ENCODE measurements at places on chromosomes 6 and 20.
A peak's percentile ranks its signal among the peaks of the same experiment; 100 is the strongest.

DNA sequence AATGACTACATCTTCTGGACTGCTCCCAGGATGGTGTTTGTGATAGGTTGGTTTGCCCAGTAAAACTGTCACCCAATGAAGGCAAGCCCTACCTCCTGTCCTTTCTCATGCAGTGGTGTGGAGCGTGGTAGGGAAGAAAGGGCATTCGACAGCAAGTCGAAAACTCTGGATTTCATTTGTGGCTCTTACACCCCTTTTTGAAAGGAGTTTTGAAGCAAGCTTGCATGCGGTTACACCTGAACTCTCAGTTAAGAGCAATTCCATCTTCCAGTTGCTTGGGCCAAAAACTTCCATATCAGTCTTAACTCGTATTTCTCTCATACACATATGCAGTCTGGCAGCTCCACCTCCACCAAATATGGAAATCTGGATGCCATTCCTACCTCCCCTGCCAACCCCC lies 19.7 kb upstream of the SLC22A2 start:
- no peak for DNase-seq

GRCh38 chr20:35731469-35731788 lies 10.6 kb downstream of the RBM39 start:
- DNase-seq: no peak

- no peak for DNase-seq
Measured at GRCh38 chr6:89527634-89528033, 94.7 kb downstream of the ANKRD6 start.

- DNase-seq: no peak
Measured at GRCh38 chr6:7730784-7731227, 4.9 kb downstream of the BMP6 start.

GRCh38 chr6:162151021-162151665 lies 576.4 kb downstream of the PRKN start:
- no peak for DNase-seq

- no peak for DNase-seq
Measured at GRCh38 chr20:13017235-13017634, 8.5 kb downstream of the SPTLC3 start.

GRCh38 chr20:51525241-51526105 lies 17.0 kb downstream of the NFATC2 start:
- peak; percentile 36 for DNase-seq

- DNase-seq: no peak
Measured at GRCh38 chr6:68615938-68616337, 19.1 kb upstream of the ADGRB3 start.

DNA sequence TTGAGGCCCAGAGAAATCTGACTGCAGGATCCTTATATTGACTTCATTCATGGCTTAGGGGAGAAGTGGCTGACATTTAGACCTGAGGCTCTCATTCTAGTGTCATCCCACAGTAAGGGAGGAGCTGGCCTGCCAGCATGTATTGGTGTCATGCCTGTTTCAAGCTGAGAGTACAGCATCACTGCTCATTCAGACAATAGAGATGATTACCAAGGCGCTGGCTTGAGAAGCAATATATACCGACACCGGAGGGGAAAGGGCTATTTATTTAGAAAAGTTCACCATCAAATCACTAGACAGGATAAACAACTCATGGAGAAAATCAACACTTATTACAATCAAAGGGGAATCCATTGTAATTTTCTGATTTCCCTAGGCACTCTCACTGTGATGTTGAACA lies 84.4 kb upstream of the HDAC2 start:
- no peak for DNase-seq

DNA sequence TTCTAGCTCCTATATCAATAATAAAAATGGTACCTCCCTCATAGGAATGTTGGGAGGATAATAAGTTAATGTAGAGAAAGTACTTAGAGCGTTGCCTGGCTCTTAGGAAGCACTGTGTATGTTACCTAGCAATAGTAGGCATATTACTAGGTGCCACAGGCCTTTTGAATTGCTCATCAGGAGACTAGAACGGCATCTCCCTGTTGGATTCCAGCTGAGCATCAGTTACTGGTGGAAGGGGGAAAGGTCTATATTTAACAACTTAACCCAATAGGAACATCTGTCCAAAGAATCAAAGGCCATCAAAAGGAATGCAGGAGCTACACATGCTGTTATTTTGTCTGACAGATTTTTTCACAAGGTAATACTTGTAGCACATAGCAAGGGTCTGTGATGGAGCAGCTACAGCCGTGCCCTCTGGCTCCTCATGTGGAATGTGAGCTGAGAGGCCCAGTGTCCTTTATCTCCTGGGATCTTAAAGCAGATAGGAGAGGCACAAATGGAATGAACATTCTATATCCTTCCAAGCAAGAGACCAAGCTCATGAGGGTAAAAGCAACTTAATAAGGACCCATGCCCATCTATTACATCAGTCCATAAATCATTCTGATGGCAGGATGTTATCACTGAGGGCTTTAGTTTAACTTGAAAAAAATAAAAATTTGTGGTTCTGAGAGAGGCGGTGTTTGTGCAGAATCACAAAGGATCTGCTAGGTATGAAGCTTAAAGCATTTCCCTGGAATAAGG lies 184.9 kb upstream of the LAMP5 start:
- DNase-seq: no peak

- DNase-seq: no peak
Measured at GRCh38 chr20:18360635-18361034, 72.3 kb downstream of the ZNF133 start.

GRCh38 chr6:116445102-116445501 lies 16.1 kb upstream of the CALHM6 start:
- no peak for DNase-seq

GRCh38 chr6:391559-392440 lies at the start of gene IRF4:
TSS of gene IRF4 (plus strand) at chr6:391752. CDS start at chr6:393153, 1,401 bp downstream.
- DNase-seq: no peak

DNA sequence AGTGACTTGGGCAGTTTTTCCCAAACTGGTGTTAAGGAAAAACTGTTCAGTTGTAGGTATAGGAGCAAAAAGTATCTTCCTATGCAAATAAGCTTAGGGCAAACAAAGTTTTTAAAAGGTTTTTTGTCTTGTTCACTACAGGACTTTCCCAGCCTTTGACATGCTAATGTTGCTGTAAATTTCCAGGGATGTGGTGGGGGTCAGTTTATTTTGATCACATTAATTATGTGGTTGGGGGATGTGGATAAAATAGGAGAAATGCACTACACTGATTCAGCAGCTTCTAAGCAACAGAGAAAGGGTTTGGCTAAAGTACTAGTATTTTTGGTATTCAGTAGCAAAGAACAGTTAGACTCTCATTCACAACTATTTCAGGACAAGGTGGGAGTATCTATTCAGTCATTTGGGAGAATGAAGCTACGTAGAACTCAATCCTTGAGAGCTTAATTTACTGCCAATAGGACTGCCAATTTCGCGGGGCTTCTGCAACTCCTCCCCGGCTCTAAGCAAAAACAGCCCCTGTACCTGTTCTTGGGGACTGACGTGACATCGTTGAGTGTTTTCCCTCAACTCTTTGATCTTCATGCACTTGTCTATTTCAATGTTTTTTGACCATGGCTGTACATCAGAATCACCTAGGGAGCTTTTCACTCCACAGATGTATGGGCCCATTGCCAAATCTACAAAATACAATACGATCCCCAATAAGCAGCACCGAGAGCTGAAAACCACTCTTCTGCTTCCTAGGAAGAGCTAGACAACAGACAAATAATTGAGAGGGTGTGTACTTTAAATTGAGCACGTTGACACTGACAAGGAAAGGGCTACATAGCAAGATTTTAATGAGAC lies 94.8 kb upstream of the NHSL1 start:
- DNase-seq: no peak

DNA sequence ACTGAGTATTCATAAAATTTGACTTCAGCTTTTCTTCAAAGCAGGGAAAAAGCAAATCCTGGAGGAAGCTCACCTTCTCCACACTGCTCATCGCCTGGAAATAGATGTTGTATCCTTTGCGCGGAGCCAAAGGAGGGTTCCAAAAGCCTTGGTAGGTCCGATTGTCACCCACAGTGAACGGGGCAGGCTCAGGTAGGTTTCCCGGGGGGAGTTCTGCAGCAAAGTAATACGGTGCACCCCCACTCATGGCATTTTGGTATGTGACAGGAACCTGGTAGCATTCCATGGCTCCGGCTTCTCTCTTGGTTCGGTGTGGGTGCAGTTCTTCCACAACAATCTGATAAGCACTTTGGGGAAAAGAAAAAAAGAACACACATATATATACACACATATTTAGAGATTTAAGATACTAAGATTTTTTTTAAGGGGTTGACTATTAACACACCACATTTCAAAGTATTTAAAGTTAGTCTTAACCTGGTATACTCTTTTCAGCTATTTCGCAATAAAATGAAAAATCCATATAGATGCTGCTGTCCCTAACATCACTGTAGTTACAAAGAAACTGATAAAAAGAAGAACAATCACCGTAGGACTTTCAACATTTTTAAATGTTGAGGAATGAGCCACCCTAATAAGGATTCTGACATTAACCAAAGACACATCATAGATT lies 166.7 kb upstream of the THEMIS start:
- DNase-seq: no peak

- no peak for DNase-seq
Measured at GRCh38 chr20:38420388-38421085, 14.6 kb downstream of the SNHG17 start.

DNA sequence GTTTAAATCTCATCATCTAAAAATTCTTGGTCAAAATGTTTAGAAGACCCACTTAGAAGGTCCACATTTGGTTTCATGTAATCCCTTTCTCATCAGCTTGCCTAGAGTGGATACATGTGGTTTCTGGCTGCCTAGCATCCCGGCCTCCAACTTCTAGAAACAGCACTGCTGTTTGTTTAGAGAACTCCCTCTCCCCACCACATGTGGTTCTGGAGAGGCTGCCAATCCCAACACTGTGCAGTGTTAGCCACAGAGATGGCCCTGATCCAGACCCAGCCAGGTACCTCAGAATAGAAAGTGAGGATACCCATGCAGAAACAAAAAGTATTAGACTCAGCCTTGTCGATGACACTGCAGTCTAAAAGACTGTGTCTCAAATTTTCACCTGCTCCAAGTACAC lies 241.8 kb downstream of the BCKDHB start:
- no peak for DNase-seq

GRCh38 chr6:100617633-100618350 lies 153.1 kb upstream of the SIM1 start:
- DNase-seq: no peak

DNA sequence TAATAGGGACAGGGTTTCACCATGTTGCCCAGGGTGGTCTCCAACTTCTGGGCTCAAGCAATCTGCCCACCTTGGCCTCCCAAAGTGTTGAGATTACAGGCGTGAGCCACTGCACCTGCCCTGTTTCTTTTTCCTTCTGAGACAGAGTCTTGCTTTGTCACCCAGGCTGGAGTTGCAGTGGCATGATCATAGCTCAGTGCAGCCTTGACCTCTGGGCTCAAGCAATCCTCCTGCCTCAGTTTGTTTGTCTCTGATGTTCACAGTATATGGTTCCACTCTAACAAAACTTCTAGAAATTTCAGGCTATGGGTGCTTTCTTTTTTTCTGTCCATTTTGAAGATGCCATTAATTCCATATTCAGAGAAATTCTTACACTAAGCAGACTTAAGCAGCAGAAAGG lies 33.1 kb downstream of the NDRG3 start:
- DNase-seq: no peak

Measured in effector CD4-positive, alpha-beta T cell (primary cell).